ENCODE measurements at places on chromosomes 12 and 14.

DNA sequence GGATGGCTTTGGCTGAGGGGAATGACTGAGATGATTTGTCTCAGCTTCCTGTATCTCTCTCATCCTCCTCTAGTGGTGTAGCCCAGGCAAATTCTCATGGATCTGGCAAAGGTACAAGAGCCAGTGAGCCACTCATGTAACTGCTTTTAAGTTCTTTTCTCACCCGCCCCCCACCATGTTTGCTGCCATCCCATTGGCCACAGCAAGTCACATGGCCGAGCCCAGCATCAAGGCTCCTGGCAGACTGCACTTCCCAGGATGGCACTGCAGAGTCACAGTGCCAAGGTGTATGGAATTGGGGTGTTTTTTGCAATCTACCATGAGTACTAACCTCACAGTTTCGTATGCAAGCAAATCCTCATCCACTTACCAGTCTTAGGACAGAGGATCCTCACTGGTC is 50.9 kb downstream of the CHST11 start:
- no peak for DNase-seq

DNA sequence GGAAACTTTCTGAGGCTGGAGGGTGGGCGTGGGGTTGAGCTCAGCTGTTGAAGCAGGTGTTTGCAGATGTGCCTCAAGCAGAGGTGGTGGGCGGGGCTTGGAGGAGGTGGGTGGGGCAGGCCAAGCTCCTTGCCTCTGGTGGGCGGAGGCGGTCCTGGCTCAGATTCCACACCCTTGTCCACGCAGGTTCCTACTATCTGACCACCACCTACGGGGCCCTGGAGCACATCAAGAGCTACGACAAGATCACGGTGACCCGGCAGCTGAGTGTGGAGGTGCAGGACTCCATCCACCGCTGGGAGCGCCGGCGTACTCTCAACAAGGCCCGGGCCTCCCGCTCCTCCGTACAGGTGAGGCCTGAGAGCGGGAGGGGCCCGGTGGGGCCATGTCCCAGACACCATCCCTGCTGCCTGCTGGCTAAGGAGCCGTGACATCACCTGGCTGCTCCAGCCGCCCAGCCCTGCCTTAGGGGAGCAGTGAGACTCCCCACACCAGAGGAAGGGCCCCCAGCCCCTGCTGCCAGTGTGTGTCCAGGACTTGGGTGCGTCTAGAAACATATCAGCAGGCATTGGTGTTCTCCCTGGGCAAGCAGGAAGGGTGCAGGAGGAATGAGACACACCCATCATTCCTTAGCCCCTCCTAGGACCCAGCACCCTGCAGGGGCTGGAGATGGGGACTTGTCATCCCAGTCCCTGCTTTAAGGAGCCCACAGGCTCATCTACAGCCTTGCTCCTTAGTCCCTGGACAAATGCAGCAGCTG is 63.4 kb downstream of the LGMN start:
- DNase-seq = no peak

- no peak for DNase-seq
Measured at GRCh38 chr12:124543052-124543589, 24.3 kb downstream of the NCOR2 start.

GRCh38 chr12:112905451-112906089 is 1.2 kb upstream of the OAS1 start:
- DNase-seq = no peak

- DNase-seq = no peak
Measured at GRCh38 chr14:85471156-85471555, 58.8 kb upstream of the FLRT2 start.

Data from esophagus muscularis mucosa (tissue), 4 donors.